ENCODE measurements at places on chromosomes 13 and 19.
A peak's percentile ranks its signal among the peaks of the same experiment; 100 is the strongest.

DNA sequence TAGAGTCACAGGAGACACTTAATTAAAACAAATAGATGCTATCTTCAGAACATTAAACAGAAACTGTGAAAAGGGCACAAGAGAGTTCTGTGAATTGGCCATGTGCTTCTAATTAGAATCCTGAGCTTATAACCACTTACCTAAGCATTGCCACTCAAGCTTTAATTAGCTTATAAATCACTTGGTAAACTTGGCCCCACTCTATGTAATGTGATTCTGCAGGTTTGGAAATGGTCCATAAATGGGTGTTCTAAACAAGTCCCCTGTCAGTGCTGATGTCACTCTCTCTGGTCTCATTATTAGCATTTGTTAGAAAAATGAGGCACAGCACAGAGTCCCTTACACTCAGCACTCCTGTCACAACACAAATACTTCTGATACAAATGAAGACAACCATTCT, 18.0 kb downstream of the ZNF91 start:
- no peak for DNase-seq

DNA sequence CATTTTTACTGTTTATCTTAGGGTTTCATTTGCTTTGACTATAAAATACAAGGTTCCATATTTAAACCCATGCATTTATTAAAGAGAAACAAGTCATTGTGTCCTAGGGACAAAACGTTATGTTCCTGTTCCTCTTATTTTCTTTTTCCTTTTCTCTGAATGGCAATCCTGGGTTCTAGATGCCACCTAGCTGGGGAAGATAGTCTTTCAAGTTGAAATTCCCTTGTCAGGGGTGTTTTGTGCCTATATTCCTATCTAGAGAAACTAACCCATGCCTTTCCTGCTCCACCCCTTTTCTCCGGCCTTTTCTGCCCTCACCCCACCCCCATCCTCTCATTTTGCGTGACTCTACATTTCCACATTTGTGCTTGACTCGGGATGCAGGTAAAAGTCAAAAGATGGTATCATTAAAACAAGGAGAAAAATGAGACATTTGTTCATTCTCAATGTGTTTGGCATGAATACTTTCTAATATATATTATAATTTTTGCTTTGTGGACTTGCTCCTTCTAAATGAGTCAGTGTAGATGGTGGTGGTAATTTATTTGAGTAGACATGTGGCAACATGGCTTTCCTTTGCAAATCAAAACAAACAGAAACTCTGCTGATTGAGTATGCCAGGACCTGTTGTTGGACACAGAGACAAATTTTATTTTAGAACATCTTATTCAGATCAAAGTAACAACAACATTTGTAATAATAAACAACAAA, 26.8 kb upstream of the STARD13 start:
- no peak for DNase-seq

DNA sequence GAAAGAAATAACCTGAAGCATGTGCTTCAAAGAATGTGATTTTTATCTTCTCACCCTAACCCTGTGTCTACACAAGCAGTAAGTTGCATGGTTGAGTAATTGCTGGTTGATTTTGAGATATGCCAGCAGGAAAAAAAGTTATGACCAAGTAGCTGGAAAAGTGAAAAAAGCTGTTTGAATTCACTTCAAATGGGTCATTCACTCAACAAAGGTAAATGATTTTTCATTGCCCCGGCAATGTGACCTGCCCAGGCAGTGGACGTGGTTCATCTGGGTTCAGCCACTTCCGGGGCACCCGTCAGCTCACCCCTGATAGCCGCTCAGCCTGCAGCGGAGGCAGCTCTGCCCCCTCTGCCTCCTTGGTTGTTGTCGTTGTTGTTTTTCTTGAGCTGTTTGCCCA, 18.5 kb downstream of the TNFRSF19 start:
- no peak for DNase-seq

DNA sequence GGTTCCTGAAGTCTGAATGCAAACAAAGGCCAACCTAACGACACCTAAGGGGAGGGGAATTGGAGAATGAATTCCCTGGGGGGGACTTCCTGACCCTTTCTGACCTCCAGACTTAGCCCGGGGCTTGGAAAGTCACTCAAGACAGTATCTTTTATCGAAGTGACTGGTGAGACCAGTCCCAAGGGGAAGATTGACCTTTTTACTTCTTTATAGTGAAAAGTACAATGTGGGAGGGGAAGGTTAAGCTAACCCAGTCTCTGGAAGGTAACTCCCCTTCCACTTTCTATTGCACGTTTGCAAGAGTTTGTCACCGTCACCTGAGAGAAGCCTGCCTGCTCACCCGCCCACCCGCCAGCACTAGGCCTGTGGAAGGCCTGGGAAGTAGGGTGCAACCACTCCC, 111.9 kb downstream of the EFNB2 start:
- no peak for DNase-seq

DNA sequence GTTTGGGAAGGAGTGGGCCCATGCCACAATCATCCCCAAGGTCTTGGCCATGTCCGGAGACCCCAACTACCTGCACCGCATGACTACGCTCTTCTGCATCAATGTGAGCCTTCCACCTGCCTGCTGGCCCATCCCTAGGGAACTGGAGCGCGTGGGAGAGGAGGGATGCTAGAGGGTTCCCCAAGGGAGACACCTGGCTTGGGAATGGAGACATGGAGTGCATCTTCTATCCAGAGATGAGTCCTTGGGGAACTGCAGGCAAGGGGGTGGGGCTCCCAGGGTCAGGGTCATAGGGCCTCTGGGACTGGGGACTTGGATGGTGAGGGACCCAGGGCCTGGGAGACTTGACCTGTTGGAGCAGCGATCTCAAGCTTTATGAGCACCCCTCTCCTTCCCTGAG, 31.2 kb downstream of the PPP2R1A start:
- DNase-seq = no peak

GRCh38 chr19:56400485-56400884, 3.6 kb upstream of the ZNF583 start:
- DNase-seq = no peak

- DNase-seq = no peak
Observed at GRCh38 chr19:2728783-2729387, 7.7 kb upstream of the DIRAS1 start.

GRCh38 chr19:3234800-3235199, 10.3 kb downstream of the CELF5 start:
- no peak for DNase-seq

DNA sequence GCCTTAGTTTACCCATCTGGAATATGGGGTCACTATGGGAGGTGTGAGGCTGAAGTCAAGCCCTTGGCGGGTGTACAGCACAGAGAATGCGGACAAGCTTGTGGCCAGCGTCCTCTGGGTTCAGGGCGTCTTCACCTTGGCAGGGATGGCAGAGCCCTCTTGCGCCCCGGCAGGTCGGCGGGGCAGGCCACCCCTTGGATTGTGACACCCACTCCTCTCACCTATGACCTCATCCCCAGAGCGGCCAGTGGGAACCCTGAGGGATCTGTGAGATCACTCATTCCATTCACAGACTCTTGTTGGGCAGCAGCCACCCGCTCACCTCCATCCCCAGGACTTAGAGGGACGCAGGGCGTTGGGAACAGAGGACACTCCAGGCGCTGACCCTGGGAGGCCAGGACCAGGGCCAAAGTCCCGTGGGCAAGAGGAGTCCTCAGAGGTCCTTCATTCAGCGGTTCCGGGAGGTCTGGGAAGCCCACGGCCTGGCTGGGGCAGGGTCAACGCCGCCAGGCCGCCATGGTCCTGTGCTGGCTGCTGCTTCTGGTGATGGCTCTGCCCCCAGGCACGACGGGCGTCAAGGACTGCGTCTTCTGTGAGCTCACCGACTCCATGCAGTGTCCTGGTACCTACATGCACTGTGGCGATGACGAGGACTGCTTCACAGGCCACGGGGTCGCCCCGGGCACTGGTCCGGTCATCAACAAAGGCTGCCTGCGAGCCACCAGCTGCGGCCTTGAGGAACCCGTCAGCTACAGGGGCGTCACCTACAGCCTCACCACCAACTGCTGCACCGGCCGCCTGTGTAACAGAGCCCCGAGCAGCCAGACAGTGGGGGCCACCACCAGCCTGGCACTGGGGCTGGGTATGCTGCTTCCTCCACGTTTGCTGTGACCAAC, at the start of gene SPACA4:
SPACA4 (plus strand) TSS at position 280 of the 896 bp plus-strand sequence; CDS start at position 517, 237 bp downstream.
- DNase-seq = no peak

- DNase-seq = no peak
Observed at GRCh38 chr13:31761951-31762350, 22.6 kb downstream of the RXFP2 start.

DNA sequence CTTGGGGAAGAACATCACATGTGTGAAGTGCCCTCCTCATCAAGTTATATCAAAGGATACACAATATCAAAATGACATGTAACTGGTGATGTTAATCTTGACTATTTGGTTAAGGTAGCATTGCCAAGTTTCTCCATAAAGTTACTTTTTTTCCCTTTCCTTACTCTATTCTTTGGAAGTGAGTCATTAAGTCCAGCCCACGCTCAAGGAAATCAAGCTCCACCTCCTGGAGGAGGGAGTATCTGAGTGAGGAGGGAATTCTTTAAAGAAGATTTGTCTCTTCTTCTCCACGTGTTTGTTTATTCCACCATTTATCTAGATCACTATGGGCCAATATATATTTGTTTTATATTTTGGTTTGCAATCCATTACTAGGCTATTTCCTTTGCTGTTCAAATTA, 33.6 kb upstream of the FNDC3A start:
- no peak for DNase-seq

- DNase-seq = no peak
Observed at GRCh38 chr13:66830940-66831716, 399.0 kb downstream of the PCDH9 start.

GRCh38 chr19:18112989-18113478, 15.5 kb downstream of the MAST3 start:
- DNase-seq = peak; percentile 51

All from HCT116 (cell line).